ENCODE measurements at places on chromosomes 1 and 21.

GRCh38 chr1:221718381-221719277, 23.3 kb downstream of the DUSP10 start:
- peaks cover 57% of the 10 kb centered on the region for H3K4me1 ChIP-seq
- H3K36me3 ChIP-seq: peaks cover 24% of the 10 kb centered on the region
- no peak overlapping the region for H3K27ac ChIP-seq
- no peak overlapping the region for H3K4me3 ChIP-seq
- DNase-seq: no peak

DNA sequence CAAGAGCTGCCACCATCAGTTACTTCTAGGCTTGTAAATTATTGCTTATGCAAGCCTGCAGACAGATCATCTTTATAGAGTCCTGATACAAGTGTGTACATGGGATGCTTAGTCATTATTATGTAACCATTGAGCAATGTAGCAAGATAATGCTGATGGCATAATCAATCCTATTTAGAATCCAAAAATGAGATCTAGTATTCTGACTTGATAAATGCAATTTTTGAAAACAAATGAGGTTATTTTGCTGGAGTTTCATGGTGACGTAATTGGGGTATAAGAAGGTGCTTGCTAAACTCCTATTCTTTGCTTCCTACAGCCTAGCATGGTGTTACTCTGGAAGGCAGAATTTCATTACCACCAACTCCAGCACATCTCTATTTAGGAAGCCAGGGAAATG, 801.7 kb upstream of the PRMT6 start:
- H3K36me3 ChIP-seq: no peaks in the 10 kb centered on the region
- H3K4me3 ChIP-seq: no peak overlapping the region
- H3K27ac ChIP-seq: no peak overlapping the region
- H3K27me3 ChIP-seq: no peaks in the 10 kb centered on the region
- no peak for DNase-seq

GRCh38 chr1:227245613-227246320, 72.5 kb downstream of the CDC42BPA start:
- no peaks in the 10 kb centered on the region for H3K36me3 ChIP-seq
- H3K4me1 ChIP-seq: no peaks in the 10 kb centered on the region
- no peak for DNase-seq
- no peaks in the 10 kb centered on the region for H3K27me3 ChIP-seq

DNA sequence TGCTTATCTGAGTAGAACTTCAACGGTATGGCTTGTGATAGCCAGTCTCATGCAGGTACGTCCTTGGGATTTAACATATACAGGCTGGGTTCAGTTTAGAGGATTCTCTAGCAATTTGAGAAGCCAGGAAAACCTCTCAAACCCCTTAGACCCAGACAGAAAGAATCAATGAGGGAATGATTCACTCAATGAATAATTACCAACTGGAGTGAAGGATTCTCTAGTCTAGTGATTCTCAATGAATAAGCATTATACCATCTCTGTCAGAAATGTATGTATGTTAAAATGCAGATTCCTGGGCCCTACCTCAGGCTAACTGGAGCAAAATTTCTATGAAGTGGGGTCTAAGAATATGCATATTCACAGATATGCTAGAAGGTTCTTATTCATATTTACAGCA, 54.5 kb upstream of the APP start:
- no peak overlapping the region for H3K27ac ChIP-seq
- no peaks in the 10 kb centered on the region for H3K27me3 ChIP-seq
- no peak overlapping the region for H3K4me3 ChIP-seq
- H3K36me3 ChIP-seq: no peaks in the 10 kb centered on the region
- no peak for DNase-seq

- H3K4me3 ChIP-seq: peak overlapping the region; percentile 66
- no peak overlapping the region for H3K27ac ChIP-seq
- H3K36me3 ChIP-seq: peaks cover 4% of the 10 kb centered on the region
- H3K4me1 ChIP-seq: peaks cover 13% of the 10 kb centered on the region
- DNase-seq: no peak
Observed at GRCh38 chr1:156244126-156244525, 2.1 kb downstream of the BGLAP start.

GRCh38 chr1:173190101-173190936, 16.8 kb downstream of the TNFSF4 start:
- no peak for DNase-seq
- H3K36me3 ChIP-seq: no peaks in the 10 kb centered on the region
- H3K27me3 ChIP-seq: no peaks in the 10 kb centered on the region
- H3K4me3 ChIP-seq: no peak overlapping the region

DNA sequence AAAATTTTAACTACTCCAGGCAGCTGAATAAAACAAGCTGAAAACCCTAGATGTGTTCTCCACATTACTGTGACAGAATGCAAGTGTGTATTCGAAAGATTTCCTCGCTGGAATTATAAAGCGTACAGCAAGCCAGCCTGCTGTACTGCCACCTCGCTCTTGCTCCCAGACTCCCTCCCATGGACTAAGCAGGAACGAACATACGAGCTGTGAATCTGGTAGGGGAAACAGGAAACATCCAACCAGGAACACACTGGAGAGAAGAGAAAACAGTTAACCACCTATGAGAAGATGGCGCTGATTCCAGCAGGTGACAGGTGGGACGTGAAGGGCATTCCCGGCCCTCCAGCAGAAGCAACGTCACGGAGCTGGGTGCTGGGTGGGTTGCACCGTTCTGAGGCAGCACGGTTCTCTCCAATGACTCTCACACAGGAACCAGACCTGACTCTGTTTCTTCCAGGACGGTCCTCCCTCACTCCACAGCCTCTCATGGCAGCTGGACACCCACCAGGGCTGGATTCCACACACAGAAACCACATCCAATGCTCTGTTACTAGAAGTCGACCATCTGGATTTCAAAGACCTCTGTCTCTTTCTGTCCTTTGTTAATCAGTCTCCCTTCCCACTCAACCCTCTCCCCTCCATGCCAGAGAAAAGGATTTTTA, 219.2 kb downstream of the RERE start:
- no peaks in the 10 kb centered on the region for H3K27me3 ChIP-seq
- H3K4me3 ChIP-seq: no peak overlapping the region
- H3K27ac ChIP-seq: no peak overlapping the region

DNA sequence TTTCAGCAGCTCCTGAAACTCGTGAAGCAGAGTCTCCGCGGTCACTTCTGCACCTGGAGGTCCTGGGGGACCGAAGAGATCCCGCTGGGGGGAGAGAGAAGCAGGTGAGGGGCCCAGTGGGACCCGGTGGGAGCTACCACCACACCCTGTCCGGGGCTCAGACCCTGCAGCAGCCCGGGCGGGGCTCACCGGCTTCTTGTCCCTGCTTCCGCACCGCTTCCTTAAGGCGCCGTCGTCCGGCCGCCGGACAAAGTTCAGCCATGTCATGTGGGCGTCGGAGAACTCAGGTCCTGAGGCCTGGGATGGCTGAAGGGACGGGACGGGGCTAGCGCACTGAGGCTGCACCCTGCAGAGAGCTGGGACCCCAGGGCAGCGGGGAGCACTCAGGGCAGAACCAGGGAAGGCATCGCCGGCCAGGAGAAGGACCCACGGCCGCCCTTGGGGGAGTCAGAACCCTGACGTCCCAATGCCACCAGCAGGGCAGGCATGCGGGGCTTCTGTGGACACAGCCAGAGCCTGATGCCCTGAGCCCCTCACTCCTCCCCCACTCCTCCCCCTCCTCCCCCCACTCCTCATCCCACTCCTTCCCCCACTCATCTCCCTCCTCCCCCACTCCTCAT, 2.2 kb downstream of the C1QTNF12 start:
- no peaks in the 10 kb centered on the region for H3K36me3 ChIP-seq
- no peaks in the 10 kb centered on the region for H3K27me3 ChIP-seq
- no peak for DNase-seq
- H3K4me3 ChIP-seq: no peak overlapping the region

DNA sequence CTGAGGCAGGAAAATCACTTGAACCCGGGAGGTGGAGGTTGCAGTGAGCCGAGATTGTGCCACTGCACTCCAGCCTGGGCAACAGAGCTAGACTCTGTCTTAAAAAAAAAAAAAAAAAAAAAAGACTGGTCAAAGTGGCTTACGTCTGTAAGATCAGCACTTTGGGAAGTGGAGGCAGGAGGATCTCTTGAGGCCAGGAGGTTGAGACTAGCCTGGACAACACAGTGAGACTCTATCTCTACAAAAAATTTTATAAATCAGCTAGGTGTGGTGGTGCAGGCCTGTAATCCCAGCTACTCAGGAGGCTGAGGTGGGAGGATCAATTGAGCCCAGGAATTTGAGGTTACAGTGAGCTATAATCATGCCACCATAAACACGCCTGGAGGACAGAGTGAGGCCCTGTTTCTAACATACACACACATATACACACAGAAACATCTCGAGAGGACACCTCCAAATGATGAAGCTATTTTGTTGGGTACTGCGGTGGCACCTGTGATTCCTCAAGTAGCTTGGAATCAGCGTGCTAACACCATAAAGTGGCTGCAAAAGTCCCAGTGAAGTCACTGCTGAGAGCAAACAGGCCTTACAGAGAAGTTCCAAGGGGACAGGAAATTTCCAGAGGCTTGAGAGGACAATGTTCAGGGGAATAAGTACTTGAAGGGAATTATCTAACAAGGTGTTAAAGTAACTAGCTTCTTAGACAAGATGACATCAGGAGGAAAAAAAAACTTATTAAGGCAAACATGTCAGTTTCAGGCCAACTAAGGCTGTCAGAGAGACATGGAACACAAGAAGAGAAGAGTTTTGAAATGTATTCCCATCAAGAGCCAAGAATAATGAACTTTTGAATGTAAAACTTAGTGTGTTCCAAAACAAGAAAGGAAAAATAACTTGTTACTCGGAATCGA, 1.3 kb downstream of the NADK start:
- peak overlapping the region; percentile 95 for H3K27ac ChIP-seq
- H3K4me1 ChIP-seq: peaks cover 54% of the 10 kb centered on the region
- peak overlapping the region; percentile 84 for H3K4me3 ChIP-seq
- no peak for DNase-seq
- H3K36me3 ChIP-seq: no peaks in the 10 kb centered on the region
- H3K27me3 ChIP-seq: no peaks in the 10 kb centered on the region

DNA sequence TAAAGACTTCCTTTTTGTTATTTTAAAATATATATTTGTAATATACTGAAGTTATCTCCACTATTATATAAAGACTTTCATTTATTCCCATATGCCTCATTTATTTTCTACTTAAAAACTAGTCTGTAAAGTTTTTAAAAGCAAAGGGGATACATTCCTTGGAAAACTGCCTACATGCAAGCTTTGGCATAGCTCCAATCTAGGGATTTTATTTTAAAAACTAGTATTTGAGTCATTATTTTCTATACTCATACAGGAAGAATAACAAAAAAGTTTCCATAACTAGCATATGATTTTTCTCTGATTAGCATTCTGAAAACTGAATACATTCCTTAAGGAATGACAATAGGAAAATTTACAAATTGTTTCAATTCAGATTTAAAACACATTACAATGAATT, 88.9 kb downstream of the COL24A1 start:
- no peaks in the 10 kb centered on the region for H3K36me3 ChIP-seq
- no peaks in the 10 kb centered on the region for H3K4me1 ChIP-seq
- no peak overlapping the region for H3K4me3 ChIP-seq

GRCh38 chr1:150056407-150056806, 11.2 kb upstream of the VPS45 start:
- no peak for DNase-seq

GRCh38 chr21:16211339-16212303, 481.8 kb downstream of the USP25 start:
- no peak for DNase-seq
- no peaks in the 10 kb centered on the region for H3K4me1 ChIP-seq
- no peak overlapping the region for H3K4me3 ChIP-seq
- H3K27me3 ChIP-seq: no peaks in the 10 kb centered on the region
- peak overlapping the region; percentile 5 for H3K27ac ChIP-seq
- no peaks in the 10 kb centered on the region for H3K36me3 ChIP-seq

DNA sequence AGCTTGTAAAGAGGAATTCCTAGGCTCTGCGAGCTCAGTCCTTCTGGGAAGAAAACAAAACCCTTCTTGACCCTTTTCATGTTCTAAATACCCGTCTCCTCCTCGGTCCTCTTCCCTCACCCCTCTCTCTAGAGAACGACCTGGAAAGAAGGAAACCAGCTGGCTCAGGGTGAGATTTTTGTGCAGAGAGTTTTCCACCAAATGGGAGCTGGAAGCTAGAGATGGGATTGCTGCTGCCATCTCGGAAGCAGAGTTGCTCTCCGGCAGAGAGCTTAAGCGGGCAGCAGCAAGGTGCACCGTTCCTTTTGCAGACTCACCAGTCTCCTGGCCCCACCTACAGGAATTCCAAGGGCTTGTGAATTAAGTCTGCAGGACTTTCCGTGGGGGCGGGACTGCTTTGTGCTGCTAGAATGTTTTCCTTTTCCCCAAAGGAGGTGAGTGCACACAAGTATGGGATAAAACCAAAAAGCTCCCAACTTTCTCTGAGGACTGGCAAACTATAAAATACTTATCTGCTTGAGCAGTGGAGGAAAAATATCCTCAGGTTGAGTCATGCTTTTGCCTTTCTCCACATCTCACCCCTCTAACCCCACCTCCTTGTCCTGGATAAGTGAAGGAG, 29.1 kb upstream of the KIAA0040 start:
- H3K36me3 ChIP-seq: no peaks in the 10 kb centered on the region
- no peak overlapping the region for H3K27ac ChIP-seq
- no peak overlapping the region for H3K4me3 ChIP-seq
- peaks cover 92% of the 10 kb centered on the region for H3K4me1 ChIP-seq
- no peaks in the 10 kb centered on the region for H3K27me3 ChIP-seq

DNA sequence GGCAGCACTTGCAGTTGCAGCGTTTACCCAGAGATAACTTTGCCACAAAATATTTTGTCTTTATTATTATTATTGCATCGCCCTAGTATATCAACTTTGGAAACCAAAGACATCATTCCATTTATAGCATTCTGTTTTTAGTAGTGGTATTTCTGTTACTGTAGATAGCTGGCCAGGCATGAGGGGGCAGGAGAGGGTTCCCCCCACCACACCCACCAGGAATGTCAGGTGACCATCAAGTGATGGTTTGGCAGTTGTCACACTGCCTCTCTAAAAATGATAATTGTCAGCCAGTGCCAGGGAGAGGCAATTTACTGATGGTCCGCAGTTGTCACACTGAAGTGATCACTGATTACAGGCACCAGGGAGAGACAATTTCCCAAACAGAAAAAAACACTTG, 135.6 kb downstream of the TSEN15 start:
- no peak for DNase-seq
- H3K27me3 ChIP-seq: peaks cover 21% of the 10 kb centered on the region
- H3K27ac ChIP-seq: no peak overlapping the region
- H3K4me1 ChIP-seq: no peaks in the 10 kb centered on the region
- H3K36me3 ChIP-seq: no peaks in the 10 kb centered on the region

GRCh38 chr1:37085393-37085792, 51.1 kb upstream of the GRIK3 start:
- H3K27ac ChIP-seq: no peak overlapping the region
- no peaks in the 10 kb centered on the region for H3K36me3 ChIP-seq
- DNase-seq: no peak
- H3K4me3 ChIP-seq: no peak overlapping the region

DNA sequence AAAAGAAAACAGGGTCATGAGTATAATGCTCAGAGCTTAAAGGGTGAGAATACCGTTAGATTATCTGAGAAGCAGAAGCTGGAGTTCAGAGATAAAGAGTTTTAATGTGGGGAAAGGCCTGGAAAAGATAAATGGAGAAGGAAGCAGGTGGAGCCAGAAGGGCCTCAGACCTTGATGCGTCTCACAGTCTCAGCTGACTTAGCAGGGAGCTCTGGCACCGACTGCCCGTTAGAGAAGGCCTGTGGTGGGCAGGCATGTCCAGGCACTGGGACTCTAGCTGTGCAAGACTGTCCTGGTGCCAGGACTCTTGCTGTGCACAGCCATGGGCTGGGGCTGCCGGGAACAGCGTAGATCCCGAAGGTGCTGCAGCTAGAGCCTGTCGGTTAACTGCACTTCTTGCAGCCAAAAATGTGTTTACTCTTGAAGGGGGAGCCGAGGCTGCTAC, 3.8 kb upstream of the SLAMF9 start:
- H3K27ac ChIP-seq: no peak overlapping the region
- DNase-seq: no peak
- H3K4me3 ChIP-seq: no peak overlapping the region
- no peaks in the 10 kb centered on the region for H3K36me3 ChIP-seq

Measured in naive B cell (primary cell).